ENCODE measurements at places on chromosomes 7 and 10.

DNA sequence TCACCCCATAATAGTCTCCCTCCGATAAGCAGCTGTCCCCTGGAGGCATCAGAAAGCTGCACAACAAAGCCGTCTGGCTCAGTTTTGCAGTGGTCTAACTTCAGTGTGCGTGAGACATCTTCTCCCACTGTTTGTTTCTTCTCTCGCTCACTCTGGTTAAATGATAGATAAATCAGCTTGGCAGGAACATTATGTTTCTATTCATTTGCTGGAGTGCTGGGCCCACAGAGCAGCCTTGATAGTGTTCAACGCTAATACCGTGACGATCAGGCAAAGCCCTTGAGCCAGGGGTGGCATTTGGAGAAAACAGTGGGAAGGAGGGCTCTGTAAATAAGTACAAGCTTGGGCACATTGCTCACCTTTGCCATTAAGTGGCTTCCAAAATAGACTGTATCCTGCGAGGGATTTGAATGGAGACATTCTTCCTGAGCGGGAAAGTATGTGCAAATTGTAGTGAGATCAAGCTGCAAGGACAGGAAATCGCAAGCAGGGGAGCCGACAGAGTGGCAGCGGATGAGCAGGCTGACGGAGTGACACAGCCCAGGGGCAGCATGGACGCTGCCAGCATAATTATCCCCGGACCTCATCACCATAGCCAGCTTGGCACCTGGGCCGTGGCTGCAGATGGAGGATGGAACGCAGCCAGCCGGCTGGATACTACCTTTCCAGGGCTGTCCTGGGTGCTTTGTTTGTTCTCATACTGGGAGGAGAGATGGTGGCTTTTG lies 256.8 kb upstream of the FZD8 start:
- no peak overlapping the region for H3K27ac ChIP-seq
- no peaks in the 10 kb centered on the region for H3K27me3 ChIP-seq
- H3K36me3 ChIP-seq: no peaks in the 10 kb centered on the region
- no peak for DNase-seq
- no peak overlapping the region for H3K4me3 ChIP-seq
- no peaks in the 10 kb centered on the region for H3K4me1 ChIP-seq

DNA sequence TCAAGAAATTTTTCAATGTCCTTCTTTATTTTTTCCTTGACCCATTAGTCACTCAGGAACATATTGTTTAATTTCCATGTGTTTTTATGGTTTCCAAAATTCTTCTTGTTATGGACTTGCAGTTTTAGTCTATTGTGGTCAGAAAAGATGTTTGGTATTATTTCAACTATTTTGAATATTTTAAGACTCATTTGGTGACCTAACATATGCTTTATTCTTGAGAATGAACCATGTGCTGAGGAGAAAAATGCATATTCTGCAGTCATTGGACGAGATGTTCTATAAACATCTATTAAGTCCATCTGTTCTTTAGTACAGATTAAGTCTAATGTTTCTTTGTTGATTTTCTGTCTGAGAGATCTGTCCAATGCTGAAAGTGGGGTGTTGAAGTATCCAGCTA lies 42.3 kb upstream of the MDFIC start:
- no peak for DNase-seq
- H3K27me3 ChIP-seq: no peaks in the 10 kb centered on the region
- H3K4me3 ChIP-seq: no peak overlapping the region
- H3K36me3 ChIP-seq: peaks cover 3% of the 10 kb centered on the region
- no peak overlapping the region for H3K27ac ChIP-seq

DNA sequence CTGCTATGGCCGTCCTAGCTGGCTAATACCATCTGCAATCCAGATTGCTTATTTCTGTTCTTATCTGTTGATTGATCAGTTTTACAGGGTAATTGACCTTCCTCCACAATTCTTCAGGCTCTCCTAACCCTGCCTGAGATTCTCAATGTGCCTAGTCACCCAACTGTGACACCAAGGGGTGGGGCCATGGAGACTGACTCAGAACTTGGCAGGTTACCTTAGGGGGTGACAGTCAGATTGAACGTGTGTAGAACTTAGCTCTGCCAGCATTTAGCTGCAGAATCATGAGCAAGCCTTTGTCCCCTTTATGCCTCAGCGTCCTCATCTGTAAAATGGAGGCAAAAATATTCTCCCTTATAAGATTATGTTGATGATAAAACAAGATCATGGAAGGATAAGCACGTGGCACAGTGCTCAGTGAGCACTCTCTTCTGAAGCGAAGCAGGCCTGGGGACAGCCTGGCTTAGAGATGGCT lies 19.1 kb upstream of the LEP start:
- H3K36me3 ChIP-seq: no peaks in the 10 kb centered on the region
- H3K4me3 ChIP-seq: no peak overlapping the region
- no peaks in the 10 kb centered on the region for H3K4me1 ChIP-seq
- peaks cover 18% of the 10 kb centered on the region for H3K27me3 ChIP-seq
- no peak overlapping the region for H3K27ac ChIP-seq

DNA sequence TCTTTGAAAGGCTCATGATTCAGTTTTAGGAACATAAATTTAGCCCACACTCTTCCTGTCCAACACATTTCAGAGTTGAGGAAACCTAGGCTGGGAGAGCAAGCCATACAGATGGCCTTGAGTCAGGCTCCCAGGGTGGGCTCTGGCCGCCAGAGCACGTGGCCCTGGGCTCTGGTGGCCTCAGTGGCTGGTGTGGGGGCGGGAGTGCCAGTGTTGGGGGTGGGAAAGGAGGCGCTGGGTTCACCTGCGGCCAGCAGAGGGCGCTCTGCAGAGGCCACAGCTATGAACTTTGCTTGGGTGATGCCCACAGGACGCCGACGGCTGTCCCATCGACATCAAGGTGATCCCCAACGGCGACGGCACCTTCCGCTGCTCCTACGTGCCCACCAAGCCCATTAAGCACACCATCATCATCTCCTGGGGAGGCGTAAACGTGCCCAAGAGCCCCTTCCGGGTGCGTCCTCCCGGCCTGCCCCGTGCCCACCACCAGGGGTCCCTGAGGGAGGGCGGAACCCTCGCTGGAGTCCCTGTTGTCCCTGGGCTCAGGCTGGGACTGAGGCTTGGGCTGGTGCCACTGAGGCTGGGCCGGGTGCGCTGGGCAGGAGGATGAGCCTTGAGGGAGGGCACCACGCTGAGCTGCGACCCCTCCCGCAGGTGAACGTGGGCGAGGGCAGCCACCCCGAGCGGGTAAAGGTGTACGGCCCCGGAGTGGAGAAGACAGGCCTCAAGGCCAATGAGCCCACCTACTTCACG lies 11.9 kb downstream of the FLNC start:
- peaks cover 2% of the 10 kb centered on the region for H3K27me3 ChIP-seq
- no peak overlapping the region for H3K27ac ChIP-seq
- H3K4me1 ChIP-seq: peaks cover 4% of the 10 kb centered on the region
- DNase-seq: peak; percentile 49

DNA sequence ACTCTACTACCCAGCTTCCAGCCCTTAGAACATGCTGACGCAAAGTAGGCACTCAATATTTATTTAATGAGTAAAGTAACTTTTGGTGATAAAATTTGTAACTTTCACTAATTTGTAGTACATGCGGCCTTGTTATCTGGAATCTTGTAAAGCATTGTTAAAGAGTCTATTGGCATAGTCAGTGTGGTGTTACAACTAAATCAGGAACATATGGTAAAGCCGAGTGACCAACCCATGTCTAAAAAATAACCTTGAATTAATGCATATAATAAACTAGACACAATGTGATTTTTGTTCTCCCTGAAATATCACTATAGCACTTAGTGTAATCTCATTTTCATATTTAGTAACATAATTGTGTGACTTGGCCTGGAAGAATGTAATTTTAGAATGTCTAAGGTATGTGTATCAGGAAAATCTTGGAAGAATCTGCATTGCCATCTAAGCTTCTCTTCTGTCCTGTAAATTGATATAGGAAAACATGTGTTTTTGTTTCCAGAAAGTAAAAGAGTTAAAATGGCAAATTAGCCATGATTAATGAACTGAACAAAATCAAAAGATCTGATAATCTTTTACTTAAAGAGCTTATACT lies 256.7 kb upstream of the GNAI1 start:
- H3K27me3 ChIP-seq: no peaks in the 10 kb centered on the region
- H3K36me3 ChIP-seq: no peaks in the 10 kb centered on the region

DNA sequence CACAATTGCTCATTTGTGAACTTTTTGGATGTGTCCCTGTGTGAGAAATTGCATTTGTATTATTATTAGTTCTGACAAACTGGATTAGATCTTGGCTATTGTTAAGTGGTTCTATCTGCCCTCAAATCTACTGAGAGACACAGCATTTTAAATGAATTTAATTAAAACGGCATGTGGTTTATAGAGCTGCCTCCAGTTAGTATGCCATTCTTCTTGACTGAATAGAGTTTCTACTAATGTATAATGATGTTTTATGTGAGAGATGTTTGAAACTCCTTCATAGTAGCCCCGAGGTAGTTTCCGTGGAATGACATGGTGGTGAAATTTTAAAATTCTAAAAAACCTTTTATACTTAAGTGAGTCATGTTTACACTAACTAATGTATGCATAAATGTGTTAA lies 110.9 kb downstream of the DYNC1I1 start:
- H3K27me3 ChIP-seq: no peaks in the 10 kb centered on the region
- no peaks in the 10 kb centered on the region for H3K4me1 ChIP-seq
- H3K4me3 ChIP-seq: no peak overlapping the region
- H3K36me3 ChIP-seq: no peaks in the 10 kb centered on the region
- no peak overlapping the region for H3K27ac ChIP-seq

Measured in activated B cell treated with CpG ODN at 0.5 μM for 24 hours (primary cell).